Stimulated activated naive CD4-positive, alpha-beta T cell (primary cell): ENCODE measurements at places on chromosomes 11 and 22.

- no peak for DNase-seq
These were observed 116.7 kb downstream of the NTM start for GRCh38 chr11:131486937-131487635.

GRCh38 chr11:57458060-57458409 lies 2.3 kb upstream of the RTN4RL2 start:
- no peak for DNase-seq

DNA sequence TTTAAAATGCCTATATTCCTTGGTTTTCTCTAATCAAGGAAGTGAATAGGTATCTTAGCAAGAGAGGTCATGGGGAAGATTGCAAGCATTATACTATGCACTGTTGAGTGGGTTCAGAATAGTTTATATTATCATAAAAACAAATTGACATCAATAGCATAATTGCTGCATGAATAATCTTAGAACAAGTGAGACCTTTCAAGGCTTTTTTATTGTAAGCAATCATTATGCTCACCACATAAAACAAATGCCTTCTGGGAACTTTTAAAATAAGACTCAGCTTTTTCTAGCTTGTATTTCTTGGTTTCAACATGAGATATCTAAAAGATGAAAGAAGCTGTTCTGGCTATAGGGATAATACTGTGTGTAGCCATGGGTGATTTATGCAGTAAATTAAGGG lies 135.6 kb upstream of the ZC3H12C start:
- DNase-seq: no peak

GRCh38 chr11:123493349-123494063 lies 63.4 kb downstream of the GRAMD1B start:
- no peak for DNase-seq

- no peak for DNase-seq
These were observed 24.9 kb downstream of the BCO2 start for GRCh38 chr11:112200252-112200651.

- DNase-seq: no peak
These were observed 992.3 kb downstream of the BRD1 start for GRCh38 chr22:48835364-48835763.

- no peak for DNase-seq
These were observed 9.2 kb upstream of the GAB2 start for GRCh38 chr11:78426845-78427244.

GRCh38 chr11:86891036-86891435 lies 64.2 kb downstream of the FZD4 start:
- DNase-seq: no peak

GRCh38 chr22:46251816-46252380 lies 1.8 kb upstream of the CDPF1 start:
- DNase-seq: no peak

GRCh38 chr11:82720267-82721065 lies 13.2 kb downstream of the FAM181B start:
- DNase-seq: no peak

DNA sequence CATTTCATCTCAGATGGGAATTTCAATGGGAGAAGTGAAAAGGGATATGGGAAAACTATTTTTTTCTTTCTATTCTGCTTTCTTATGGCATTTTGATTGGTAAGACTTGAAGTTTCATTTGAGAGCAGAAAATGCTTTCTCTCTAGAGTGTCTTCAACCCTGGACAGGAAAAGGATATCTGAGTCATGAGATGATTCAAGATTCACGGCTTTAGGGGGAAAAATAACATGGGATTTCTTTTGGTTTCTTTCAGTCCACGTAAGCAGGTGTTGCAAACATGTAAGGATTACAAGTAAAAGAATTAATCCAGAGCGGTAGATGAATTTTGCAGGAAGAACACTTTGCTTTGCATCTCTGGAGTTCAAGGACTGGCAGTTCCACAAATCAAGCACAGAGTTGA lies 1001.0 kb upstream of the TENM4 start:
- no peak for DNase-seq

- DNase-seq: no peak
These were observed 18.9 kb upstream of the SUSD2 start for GRCh38 chr22:24162436-24162835.

GRCh38 chr11:59151761-59152160 lies 9.1 kb downstream of the FAM111A start:
- DNase-seq: no peak

- DNase-seq: no peak
These were observed 925.4 kb downstream of the BRD1 start for GRCh38 chr22:48902001-48902869.

DNA sequence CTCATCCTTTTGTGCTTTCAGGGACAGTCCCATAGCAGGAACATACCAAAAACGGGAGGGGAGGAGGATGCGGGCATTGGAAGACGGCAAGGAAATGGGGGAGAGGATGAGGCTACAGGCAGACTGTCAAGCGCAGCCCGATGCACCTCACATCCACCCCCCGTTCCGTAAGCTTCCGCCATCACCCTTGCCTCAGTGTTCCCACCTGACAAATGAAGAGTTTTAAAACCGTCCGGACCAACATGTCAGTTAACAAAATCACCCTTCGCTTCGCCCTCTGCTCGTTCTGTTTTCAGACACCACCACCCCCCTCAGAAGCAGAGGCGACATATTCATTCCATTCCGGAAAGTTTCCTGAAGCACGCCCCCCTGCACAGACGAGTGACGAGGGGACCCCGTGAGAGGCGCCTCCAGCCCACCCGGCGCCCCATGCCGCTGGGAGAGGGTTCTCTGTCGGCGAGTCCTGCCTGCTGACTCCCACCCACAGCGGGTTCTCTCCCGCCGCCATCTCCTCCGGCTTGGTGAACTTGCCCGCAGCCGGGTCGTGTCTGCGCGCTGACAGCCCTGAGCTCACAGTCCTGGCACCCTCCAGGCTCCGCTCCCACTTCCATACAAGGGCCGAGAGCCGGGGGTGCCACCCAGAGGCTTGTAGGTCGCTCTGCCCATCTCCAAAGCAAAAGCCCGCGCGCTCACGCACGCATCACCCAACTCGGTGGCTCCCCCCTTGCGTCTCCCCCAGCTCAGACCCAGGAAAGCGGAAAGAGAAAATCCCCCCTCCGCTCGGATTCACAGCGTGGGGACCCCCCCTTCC lies 1.5 kb downstream of the IGSF9B start:
- DNase-seq: peak; percentile 16

DNA sequence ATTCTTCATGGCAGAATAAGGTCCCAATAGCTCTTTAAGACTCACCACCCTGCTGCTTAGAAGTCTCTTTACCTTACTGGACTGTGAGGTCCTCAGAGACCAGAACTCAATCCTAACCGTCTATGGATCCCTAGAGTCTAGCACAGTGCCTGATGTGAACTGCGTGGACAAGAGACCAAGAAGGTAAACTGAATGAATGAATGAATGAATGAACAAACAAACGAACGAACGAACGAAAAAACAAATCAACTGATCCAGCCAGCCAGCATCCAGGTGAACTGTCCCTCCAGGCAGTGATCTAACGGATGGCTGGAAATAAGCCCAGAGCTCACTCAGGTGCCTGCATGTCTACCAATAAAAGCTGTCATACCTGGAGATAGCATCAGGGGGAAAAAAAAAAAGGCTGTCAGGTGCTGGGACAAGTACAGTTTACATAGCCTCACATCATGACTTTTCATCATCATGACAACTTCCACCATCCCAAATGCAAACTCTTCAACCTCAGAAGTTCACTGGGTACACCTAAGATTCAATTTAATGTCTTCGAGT lies 59.8 kb downstream of the PACSIN2 start:
- DNase-seq: no peak

DNA sequence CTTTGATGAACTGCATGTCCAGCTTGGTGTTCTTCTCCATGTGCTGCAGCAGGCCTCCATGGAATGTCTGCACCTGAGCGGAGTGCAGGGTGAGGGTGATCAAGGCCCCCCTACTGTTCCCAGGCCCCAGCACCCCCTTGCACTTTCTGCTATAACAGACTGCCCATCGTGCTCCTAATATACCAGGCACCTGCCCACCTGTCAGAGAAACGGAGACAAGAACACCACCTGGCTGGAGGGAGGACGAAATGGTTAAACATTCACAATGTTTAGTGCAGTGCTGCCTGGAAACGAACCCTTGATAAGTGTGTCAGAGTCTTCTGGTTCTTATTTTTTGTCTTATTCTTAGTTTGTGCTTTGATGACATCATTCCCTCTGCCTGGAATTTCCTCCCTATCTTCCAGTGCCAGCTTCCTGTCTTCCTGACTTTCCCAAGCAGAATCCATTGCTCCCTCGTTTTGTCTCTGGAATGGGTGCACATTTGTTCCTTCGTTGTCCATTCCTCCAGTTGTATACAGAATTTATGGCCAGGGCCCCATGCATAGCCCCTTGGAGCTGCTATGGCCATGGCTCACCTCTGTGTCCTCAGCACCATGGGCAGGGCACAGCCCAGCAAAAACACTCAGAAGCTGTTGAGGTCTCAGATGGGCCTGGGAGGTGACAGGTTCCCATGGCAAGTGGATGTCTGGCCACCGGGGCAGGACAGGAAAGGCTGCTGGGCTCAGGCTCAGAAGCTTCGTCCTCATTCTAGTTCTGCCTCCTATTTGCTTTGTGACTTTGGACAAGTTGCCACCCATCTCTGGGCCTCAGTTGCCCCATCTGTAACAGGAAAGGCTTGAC lies 11.9 kb downstream of the BAIAP2L2 start:
- no peak for DNase-seq

GRCh38 chr11:126391970-126392632 lies 36.6 kb downstream of the ST3GAL4 start:
- no peak for DNase-seq

GRCh38 chr11:1672613-1673350 lies 24.2 kb upstream of the KRTAP5-6 start:
- DNase-seq: no peak

- DNase-seq: no peak
These were observed 88.8 kb downstream of the UBASH3B start for GRCh38 chr11:122744357-122744756.

- no peak for DNase-seq
These were observed 505.4 kb downstream of the BRD1 start for GRCh38 chr22:49322231-49322630.

GRCh38 chr11:60937144-60937527 lies 12.9 kb downstream of the TMEM132A start:
- DNase-seq: no peak

- DNase-seq: no peak
These were observed 50.8 kb downstream of the HIPK3 start for GRCh38 chr11:33307984-33308383.

DNA sequence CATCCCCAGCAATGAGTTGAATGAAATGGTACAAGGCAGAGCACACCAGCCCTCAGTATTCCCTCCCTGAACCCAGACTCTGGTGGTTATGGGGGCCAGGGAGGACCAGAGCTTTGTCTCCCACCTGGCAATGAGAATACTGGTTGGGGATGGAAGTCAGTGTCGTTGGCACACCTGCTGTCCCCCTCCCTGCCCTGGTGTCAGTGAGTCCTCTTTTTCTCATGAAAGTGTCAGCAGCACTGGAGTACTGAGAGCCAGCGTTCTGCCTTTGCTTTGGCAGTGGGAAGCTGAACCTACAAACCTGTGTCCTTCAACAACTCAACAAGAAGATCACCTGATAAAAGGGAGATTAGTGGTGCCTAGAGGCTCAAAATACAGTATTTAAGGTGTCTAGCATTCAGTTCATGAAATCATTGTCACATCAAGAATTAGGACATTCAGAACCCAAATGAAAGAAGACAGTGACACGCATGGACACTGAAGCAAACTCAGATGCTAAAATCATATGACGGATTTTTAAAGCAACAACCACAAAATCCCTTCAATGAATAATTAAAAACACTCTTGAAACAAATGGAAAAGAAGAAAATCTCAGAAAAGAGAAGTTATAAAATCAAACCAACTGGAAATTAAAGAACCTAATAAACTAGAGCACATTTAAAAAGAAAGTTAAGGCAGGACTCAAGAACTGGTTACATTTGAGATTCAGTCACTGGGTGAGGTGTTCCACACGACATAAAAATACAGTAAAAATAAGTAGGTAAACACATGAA lies 77.5 kb upstream of the VPREB1 start:
- DNase-seq: no peak

GRCh38 chr11:23875176-23875850 lies 621.5 kb upstream of the LUZP2 start:
- no peak for DNase-seq

DNA sequence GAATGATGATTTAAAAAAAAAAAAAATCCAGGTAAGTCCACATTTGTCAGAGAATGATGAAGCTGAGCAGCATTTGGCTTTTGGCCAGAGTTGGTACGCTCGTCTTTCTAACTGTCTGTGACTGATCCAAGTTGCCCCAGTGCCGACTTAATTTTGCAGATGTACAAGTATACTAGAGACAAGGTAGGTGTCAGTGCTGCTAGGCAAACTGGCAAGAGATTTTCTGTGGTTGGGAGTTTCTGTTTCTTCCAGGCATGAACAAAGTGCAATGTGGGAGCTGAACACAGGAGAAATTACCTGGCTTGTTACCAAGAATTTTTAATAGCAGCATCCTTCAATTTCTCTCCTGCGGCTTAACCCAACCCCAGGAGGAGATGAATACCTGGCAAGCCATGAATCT lies 307.7 kb downstream of the BUD13 start:
- no peak for DNase-seq

GRCh38 chr11:112886434-112887370 lies 74.5 kb upstream of the NCAM1 start:
- no peak for DNase-seq

GRCh38 chr11:122627745-122628144 lies 27.8 kb upstream of the UBASH3B start:
- DNase-seq: no peak

- no peak for DNase-seq
These were observed 389.3 kb downstream of the KCNA4 start for GRCh38 chr11:29627541-29627940.

- no peak for DNase-seq
These were observed 110.8 kb downstream of the WNT7B start for GRCh38 chr22:45866126-45866645.

DNA sequence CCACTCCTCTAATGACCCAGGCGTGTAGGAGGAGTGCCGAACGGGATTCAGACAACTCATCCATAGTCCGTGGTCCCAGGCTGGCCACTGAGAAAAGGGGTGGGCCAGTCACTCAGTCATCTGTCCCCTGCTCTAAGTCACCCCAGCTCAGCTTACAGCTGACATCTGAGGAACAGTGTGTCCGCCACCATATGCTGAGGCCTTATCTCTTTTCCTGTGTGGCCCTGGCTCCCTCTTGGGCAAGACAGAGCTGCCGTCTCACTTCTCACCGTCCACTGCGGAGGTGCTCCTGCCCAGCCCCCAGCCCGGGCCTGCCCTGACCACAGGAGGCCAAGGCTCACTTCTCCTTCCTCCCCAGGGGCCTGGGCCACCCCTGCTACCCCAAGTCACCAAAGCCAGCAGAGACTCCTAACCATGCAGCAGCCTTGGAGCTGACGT lies 6.8 kb downstream of the CCDC86 start:
- no peak for DNase-seq

DNA sequence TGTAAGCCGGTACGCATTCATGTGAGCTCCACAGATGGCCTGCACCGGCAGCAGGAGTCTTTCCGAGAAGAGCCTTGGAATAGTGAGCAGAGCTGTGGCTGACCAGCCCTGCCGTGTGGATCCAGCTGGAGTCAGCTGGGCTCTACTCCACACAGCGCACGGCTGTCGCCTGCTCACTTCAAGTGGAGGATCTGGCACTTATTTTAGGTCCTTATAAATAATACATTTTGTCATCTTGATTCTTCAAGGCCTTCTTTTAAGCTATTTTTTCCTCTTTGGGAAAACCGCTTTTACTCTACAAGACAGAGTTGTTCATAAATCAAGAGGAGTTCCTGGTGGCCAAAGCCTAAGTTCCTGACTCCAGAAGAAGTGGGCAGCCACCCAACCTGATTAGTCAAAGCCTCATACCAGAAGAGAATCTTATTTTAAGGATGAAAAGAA lies 93.8 kb downstream of the KCNC1 start:
- no peak for DNase-seq
